Activated CD4-positive, alpha-beta T cell treated with anti-CD3 and anti-CD28 coated beads, Interleukin-2, amount 50 U/mL, for 48 hours (primary cell): ENCODE measurements at places on chromosomes 2 and 18.

GRCh38 chr2:121129692-121130091 is 155.3 kb downstream of the TFCP2L1 start:
- no peak for DNase-seq

GRCh38 chr2:20475567-20475952 is 28.7 kb downstream of the RHOB start:
- no peak for DNase-seq

DNA sequence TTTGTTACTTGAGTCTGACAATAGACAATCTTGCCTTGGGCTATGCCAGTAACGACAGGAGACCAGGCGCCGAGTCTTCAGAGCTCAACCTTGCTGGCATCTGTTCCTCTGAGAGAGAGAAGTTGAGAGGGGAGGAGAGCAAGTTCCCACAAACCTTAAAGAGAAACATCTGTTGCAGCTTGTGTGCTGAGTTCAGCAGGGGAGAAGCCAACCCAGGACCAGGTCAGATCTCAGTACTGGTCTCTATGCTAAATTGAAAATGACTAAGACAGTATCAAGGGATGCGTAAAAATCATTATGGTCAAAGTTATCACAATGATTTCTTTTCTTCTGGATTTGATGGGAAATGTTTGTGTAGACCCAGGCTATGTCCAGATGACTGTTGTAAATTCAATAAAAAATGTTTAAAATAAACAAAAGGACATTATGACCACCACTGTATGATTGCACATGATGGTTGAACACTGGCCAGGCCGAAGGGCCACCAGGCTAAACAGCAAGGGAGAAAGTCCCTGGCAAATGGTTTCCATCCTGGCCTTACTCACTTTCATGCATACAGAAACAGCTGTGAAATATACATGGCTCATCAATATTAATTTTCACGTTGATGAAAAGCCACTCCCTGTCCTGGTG is 100.3 kb upstream of the PMAIP1 start:
- no peak for DNase-seq

DNA sequence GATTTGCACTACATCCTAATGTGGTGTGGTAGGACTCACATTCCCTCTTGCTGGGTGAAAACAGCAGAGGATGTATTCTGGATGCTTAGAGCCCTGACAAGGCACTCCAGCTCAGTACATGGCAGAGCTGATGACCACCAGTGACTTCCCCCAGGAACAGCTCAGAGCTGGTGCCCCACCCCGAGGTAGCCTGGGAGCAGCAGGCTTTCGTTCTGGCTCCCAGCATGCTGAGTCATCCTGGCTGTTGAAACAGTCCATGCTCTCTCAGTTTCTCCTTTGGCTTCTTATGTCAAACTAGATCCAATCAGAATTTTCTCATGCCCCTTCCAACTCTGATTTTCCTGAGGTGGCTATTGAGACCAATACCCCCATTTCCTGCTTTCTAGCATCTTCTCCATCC is 438.2 kb downstream of the NBAS start:
- DNase-seq = no peak
